ENCODE measurements at places on chromosomes 11 and 22.

DNA sequence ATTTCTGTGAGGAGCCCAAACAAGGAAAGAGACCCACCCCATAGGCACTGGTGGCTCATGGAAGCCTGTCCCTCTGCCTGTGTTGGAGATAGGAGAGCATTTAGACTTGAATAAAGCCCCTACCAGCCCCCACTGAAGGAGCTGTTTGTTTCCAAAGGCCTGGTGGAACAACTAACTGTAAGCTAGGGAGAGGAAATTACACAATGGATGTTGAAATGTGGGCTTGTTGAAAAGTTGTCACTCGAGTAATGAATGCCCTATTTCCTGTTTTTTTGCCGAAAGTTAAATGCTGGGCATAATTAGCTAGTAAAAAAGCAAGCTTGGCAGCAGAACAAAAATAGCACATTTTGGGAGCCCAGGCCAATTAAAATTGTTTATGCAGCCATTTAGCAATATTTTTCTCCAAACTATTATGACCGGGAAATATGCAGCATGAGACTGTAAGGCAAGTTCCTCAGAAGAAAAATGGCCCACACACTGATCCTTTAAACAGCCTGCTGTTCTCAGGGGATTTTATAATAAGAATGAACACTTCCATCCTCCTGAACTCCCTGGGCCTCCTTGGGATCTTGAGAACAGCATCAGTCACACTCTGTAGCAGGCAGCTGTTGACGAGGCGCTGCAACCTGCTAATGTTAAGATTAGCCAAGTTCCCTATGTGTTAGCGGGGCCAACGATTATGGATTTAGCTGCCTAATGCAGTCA lies 38.6 kb upstream of the LMO2 start:
- DNase-seq = peak; percentile 90

GRCh38 chr11:134202661-134203060 lies 21.1 kb downstream of the NCAPD3 start:
- no peak for DNase-seq

- no peak for DNase-seq
These were observed 16.9 kb upstream of the MTCH2 start for GRCh38 chr11:47659276-47659675.

DNA sequence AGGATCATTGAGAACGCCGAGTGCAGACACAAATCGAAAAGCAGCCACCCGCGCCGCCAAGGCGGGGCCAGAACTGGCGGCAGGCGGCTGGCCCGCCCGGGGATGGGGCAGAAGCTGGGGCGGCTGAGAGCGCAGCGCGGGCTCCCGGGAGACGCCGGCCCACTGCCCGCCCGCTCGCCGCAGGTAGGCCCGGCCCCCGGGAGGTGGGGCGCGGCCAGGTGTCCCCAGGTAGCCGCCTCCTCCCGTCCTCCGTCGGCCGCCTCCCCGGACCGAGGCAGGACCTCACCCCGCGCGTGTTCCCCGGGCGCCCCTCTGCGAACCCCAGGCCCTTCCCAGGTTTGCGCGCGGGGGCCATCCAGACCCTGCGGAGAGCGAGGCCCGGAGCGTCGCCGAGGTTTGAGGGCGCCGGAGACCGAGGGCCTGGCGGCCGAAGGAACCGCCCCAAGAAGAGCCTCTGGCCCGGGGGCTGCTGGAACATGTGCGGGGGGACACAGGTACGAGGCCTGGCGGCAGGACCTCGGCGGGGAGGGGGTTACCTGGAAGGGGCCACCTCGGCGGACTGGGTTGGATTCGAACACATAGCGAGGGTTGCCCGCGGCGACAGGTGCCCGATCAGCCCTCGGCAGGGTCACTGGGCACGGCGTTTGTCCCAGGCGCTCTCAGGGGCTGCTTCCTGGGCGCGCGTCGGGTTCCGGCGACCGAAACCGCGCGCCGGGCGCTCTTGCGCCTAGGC lies at the start of gene PRRG4:
Gene PRRG4 (plus strand): TSS at position 248 of the 733 bp plus-strand sequence. CDS start 603 bp downstream, outside the sequence.
- peak; percentile 37 for DNase-seq

- no peak for DNase-seq
These were observed 1.0 kb downstream of the RIC3 start for GRCh38 chr11:8167796-8168195.

DNA sequence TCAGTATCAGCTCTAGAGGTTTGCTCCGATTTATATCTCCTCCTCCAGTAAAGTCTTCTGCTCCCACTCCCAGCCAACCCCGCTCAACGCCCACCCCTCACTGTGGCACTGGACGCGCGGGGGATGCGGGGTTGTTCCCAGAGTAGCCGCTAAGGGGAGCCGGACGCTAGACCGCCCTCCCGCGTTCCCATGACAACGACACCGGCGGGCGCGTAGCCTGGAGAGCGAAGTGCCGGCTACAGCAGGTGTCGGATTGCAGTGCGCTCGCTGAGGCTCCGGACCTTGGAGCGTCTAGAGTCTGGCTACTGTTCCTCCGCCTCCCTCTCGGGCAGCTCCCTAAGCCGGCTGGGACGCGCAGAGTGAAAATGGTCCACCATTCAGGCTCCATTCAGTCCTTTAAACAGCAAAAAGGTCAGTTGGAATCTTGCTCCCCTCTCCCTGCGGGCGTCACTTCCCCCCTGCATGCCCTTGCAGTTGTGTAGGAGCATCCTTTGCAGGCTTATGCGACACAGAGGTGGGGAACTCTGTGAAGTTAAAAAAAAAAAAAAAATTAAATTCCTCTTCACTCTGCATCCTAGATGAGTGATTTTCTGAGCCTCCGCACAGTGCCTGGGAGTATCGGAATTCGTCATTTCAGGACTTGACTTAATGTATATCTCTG lies at the start of gene ANO3:
Gene ANO3 (plus strand): TSS at position 220 of the 661 bp plus-strand sequence. CDS start 146 bp downstream, at position 366.
- DNase-seq = no peak

DNA sequence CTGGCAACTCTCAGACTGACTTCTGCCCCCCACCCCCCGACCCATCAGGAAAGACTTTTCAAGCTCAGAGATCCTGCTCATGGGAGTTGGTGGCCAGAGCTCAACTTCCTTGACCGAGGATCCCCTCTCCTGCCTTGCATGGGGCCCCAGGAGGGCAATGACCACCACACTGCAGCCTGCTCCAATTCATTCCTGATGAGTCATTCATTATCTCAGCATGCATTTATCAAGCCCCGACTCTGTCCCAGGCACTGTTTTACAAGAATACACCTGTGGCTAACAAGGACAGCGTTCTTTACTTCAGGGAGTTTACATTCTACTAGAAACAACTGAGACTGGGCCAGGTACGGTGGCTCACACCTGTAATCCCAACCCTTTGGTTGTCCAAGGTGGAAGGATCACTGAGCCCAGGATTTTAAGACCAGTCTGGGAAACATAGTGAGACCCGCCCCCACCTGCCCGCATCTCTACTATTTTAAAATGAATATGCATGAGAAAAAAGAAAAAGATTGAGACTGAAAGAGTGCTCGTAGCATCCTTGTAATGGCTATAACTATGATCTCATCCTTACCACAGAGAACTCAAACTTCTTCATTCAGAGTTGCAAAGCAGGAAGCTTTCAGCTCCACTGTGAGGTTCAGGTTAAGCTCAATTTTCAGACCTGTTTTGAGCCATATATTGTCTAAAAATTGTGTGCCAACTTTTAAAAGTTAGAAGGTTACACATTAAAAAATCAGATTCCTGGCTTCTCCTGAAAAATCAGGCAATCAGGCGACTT lies 60.4 kb downstream of the FEZ1 start:
- no peak for DNase-seq
